IPS-NIHi11 (cell line): ENCODE measurements at places on chromosomes 16 and 17.

GRCh38 chr17:9232591-9233270 is 211.4 kb downstream of the NTN1 start:
- DNase-seq: no peak

- DNase-seq: no peak
These were observed 18.7 kb downstream of the ARL2BP start for GRCh38 chr16:57263541-57264351.

- DNase-seq: no peak
These were observed 133.4 kb upstream of the DYNLRB2 start for GRCh38 chr16:80407265-80407987.

DNA sequence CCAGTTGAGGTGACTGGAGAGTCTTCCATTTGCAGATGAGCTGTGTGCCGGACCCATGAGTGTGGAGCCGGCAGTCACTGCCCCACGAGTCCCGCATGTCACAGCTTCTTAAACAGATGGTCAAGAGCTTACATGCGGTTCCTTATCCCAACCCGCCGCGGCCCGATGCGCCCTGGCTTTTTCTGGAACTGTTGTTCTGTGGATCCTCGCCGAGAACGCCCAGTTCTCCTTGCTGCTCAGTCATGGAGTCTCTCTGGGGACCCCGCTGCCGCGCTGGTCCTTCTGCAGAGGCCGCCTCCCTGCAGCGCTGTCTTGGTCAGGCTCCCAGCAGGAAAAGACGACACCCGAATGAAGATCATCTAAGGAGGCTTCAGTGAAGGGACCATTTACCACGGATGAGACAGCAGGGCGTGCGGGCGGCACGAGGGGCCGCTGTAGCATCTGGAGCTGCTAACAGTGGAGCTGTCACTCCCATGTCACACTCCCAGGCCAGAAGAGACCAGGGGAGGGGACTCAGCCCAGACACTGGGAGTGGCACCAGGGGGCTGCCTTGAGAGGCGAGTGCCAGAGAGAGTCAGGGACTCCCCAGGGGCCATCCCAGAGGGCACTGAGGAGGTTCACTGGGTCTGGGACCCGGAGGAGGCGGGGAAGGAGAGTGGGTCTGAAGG is 10.8 kb upstream of the LGALS3BP start:
- DNase-seq: peak; percentile 5

DNA sequence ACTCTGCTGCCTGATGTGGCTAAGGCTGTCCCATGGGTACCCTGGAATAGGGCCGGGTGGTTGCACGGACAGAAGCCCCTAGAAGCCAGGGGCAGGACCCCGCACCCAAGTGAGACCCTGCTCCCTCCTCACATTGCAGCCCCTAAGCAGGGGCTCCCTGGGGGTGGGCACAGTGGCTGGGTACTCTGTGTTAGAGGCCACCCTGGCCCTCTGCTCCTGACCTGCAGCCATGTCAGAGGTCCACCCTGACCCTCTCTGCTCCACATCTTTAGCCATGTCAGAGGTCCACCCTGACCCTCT is 2.1 kb downstream of the CBFA2T3 start:
- no peak for DNase-seq

DNA sequence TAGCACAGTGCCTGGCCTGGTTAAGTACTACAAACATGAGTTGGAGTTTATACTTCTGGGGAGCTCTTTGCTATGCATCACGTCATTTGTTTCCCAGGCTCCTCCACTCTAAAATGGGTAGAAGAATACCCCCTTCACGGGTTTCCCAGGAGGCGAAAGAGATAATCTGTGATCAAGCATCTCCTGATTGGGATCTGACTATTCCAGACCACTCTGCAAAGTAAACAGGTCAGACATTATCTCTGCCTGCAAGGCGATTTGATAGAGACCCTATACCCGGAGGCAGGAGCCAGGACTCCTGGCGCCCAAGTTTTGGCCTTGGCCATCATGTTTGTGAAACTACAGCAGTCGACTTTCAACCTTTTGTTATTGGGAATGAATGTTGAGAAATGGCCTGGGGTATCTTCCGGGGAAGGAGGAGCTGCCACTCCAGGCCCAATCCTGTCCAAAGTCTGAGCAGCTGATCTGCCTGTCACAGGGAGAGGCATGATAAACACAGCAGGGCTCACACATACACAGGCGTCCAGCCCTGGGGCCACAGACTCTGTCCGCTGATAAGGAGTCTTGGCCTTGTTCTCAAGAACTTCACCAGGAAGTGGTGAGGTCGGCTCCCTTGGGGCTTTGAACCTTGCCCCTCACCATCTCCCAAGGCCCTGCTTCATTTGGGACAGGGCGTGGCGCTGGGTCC is 199.9 kb downstream of the MAF start:
- no peak for DNase-seq

DNA sequence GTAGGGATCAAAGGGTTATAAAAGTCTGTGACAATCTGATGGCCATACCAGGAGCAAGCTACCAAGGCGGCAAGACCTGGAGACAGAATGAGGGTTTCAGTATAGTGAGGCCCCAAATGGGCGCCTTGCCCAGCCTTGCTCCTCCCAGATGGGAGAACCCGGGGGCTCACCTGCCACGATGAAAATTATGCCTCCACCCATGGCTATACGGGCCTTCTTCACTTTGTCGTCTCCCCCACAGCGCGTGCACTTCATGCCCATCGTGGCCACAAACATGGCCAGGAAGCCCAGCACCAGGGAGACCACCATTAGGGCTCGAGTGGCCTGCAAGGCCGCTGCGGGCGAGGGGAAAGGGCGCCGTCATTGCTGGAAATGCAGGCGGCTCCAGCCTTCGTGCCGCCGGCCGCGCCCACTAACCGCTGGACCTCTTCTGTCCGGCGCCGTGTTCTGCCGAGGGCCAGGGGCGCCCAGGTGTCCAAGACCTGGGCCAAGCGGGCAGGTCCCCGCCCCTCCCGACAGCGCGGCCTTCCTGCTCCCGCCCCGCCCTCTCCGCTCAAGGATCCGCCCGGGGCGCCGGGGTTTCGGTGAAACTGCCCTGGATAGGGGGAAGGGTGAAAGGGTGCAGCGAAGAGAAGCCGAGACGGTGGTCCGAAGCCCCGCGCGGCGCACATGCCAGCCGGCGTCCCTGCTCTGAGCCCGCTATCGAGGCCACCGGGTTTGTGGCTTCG is 1.5 kb downstream of the CLDN7 start:
- DNase-seq: peak; percentile 83

GRCh38 chr17:4500191-4500571 is 1.5 kb downstream of the SPNS2 start:
- no peak for DNase-seq

DNA sequence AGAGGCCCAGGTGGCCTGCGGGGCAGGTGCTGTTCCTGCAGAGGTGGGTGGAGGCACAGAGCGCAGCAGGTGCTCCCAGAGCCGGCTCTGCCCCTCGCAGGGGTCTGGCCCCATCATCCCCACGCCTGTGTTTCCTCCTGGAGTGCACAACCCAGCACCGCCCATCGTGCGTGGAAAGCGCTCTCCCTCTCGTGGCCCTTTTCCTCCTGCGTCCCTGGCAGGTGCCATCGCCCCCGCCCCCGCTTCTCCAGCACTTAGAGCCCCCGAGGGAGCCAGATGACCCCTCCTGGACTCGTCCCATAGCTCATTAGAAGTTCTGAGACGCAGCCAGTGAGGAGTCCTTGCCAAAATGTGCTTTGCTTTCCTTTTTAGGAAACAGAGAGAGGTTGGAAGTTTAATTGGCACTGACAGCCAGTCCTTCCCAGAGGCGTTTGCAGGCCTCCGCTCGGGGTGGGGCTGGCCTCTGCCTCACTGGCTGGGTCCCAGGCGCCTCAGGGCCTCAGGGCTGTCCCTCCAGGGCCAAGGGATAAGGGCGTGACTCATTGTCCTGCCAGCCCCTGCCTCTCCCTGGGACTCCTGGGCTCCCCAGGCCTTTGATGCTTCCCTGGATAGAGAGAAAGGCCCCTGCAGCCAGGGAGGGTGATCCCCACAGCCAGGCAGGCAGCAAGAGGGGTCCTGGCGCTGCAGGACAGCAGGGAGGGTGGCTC is 32.2 kb upstream of the CHMP6 start:
- peak; percentile 30 for DNase-seq

DNA sequence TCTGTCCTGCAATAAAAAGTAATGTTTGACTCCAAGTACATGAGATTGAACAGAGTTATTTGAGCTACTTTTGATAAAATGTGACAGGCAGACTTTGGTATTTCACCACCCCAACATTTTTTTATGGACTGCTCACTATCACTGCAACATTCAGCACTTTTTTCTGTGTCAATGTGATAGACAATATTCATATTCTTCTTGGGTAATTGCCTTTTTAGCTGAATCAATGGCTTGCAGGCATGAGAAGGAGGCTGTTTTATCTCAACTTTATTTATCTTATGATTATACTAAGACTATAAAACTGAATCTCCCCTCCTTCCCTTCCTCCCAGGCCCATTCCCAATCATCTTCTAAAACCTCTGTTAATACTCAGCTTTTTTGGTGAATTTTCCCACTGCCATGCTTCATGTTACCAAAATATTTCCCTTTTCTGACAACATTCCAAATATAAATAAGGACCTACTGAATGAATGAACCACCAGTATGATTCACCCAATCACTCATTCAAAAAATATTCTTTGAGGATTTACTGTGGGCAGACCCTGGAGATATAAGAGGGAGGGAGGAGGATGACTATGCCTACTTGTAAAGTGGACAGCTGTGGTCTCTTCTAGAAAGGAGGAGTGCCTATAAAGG is 67.6 kb downstream of the CDH13 start:
- no peak for DNase-seq

- DNase-seq: no peak
These were observed 999.9 kb downstream of the KCNJ18 start for GRCh38 chr17:22692066-22692805.

GRCh38 chr16:24054741-24055491 is 201.2 kb upstream of the CACNG3 start:
- DNase-seq: peak; percentile 44

DNA sequence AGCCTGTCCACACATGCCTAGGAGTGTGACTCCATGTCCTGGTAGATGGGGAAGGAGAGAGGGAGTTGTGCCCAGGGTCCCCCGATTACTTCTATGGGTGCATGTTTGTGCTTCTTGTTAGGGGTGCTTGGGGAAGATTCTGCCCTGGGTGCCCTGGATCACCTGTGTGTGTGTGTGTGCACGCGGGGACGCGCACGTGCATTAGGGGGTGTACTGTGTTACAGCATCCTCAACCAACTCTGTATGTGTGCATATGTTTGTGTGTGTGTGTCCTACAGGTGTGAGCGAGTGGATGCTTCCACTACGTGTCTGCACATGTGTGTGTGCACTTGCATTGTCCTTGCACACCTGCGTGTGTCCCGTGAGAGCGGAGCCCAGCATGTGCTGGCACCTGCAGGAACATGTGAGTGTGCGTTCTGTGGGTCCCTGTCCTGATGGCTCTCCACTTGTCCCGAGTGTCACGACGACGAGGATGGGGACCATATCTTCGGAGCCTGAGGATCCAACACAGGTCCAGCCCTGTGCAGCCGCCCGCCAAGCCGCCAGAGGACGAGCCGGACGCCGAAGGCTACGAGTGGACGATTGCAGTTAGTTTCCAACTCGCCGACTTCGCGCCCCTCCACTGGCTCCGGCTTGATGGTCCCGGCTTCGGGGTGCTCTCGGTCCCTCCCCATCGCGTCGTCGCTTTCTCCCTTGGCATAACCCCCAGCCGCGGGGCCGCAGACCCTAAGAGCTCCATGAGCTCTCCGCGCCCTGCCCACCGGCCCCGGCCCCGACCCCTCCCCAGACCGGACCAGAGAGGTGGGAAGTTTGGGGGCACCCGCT is 6.0 kb upstream of the TBC1D3B start:
- no peak for DNase-seq

DNA sequence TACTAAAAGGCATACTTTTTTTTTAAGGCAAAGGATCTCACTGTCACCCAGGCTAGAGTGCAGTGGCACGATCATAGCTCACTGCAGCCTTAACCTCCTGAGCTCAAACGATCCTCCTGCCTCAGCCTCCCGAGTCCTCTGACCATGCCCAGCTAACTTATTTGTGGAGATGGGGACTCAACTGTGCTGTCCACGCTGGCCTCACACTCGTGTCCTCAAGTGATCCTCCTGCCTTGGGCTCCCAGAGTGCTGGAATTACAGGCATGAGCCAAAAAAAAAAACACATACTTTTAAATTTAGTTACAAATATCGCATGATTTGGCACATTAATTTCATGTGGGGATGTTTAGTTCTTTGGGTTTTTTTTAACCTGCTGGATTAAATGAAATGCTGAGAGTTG is 207.7 kb upstream of the CHMP6 start:
- DNase-seq: no peak

DNA sequence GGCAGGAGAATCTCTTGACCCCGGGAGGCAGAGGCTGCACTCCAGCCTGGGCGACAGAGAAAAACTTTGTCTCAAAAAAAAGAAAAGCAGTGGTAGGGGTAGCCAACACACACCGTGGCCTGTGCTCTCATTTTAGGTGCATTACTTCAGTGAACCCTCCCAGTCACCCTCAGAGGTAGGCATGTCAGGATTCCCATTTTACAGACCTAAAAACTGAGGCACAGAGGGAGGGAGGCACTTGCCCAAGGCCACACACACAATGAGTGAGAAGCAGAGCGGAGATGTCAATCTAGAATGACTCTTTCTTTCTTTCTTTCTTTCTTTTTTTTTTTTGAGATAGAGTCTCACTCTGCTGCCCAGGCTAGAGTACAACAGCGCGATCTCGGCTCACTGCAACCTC is 5.2 kb downstream of the COTL1 start:
- DNase-seq: no peak

DNA sequence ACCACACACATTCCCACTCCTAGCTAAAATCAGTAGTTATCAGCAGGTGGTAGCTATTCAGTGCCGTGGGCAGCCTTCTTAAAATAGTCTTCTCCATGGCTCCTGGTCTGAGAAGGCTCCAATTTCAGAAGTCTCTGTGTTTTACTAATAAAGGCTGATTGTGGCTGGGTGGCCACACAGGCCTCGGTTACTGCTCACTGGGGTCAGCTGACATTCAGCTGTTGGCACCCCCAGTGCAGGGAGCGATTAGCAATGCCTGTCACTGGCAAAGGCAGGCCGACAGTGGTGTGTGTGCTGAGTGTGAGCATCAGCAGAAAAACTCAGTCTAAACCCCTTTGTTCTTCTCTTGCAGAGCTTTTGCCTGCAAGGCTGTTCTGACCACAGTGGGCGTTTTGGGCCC is 16.6 kb upstream of the DBNDD1 start:
- peak; percentile 68 for DNase-seq

- peak; percentile 38 for DNase-seq
These were observed 399.7 kb downstream of the XYLT1 start for GRCh38 chr16:17070882-17071592.

DNA sequence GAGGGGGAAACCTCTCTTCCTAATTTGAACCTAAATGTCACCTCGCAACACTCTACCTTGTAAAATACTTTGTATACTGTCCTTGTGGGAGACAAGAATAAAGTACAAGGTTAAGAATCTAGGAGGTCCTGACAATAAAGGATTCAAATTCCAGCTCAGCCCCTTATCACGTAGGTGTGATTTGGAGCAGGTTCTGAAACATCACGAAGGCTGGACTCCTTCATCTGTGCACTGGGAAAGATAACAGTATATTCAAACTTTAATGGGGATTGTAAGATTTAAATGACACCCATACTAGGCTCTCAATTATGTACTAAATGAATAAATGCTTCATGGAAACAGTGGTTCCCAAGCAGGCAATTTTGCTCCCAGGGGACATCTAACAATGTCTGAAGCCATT is 2.1 kb downstream of the TXNDC11 start:
- DNase-seq: no peak
